ENCODE measurements at places on chromosomes 6 and 20. TPM values are rescaled to one million over a fixed set of nuclear protein-coding genes. Genes with fewer than 3 reads are reported as not detected.

DNA sequence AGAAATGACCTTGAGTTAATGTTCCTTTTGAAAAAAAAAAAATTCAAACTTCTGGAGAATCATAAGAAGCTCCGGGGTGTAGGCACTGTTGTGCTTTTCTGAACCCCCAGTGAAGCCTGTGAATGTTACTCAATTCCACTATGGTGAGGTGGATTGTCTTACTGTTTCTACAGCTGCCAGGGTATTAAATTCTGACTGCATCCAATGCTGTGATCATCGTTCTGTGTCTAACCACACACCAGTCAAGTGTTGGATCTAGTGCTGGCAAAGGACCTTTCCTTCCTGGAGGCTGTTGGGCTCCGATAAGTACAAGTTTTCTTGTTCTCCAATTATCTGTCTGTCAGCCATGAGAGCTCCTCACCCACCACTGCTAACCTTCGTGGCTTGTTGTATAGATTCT is 162.0 kb upstream of the EPHA7 start:
- no peak for DNase-seq

DNA sequence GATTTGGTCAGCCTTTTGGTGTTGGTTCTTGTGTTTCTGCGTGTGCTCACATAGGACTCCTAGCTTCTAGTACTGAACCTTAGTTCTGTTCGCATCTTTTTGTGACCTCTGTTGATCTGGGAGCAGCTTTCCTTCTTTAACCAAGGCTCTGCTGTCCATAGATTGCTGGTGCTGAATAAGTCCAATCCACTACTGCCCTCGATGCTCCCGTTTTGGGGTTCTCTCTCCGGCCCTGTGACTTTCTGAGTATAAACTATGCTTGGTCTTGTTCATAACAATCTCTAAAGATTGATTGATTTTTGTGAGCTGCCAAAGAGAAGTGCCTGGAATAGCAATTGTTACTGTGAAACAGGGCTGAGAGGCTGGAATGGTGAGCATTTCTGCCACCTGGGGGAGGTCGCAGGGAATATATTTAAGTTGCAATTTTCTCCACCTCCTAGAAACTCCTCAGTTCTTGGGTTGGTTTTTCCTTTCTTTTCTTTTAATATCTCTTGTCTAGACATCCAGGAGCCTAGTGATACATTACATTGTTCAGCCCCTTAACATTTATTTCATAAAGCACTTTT is 422.9 kb upstream of the CHD6 start:
- no peak for DNase-seq

GRCh38 chr6:43376551-43376981 is 7.1 kb upstream of the ZNF318 start:
- no peak for DNase-seq

DNA sequence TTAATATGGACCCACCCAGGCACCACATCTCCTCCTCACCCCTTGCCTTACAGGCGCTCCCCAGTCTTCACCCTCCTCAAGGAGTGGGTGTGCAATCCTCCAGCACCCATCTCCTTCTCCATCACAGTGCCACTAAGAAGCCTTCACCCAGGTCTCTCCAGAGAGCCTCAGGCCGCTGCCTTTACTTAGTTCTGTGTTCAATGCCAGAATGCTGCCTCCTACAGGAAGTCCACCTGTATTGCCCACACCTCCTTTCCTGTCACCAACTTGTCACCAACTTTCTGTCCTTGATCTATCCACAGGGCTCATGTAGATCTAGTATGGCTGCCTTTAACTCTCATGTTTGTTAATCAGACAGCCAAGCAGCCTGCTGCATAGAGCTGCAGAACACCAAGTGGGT is 586 bp upstream of the LST1 start:
- DNase-seq: peak; percentile 66

GRCh38 chr20:48732081-48732829 is 95.5 kb downstream of the PREX1 start:
- DNase-seq: no peak

- DNase-seq: no peak
Observed at GRCh38 chr20:16955462-16955861, 207.3 kb downstream of the OTOR start.

DNA sequence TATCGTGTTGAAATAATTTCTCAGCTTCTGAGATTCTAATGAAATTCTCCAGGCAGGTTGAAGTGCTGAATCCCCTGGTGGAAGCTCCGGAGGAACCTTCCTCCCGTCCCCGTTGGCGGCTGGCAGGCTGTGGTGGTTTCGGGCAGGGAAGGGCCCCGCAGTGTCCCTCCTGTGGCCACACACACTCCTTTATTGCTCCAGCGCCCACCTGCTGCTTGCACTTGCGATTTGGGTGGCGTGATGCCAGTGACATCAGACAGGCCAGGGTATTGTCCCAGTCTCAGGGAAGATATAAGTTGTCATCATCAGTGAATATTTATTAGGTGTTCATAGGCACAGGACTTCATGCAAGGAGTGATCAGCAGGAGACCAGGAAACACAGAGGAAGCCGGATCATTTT is 530.4 kb downstream of the QKI start:
- no peak for DNase-seq

GRCh38 chr6:14217728-14218518 is 100.4 kb downstream of the CD83 start:
- no peak for DNase-seq

DNA sequence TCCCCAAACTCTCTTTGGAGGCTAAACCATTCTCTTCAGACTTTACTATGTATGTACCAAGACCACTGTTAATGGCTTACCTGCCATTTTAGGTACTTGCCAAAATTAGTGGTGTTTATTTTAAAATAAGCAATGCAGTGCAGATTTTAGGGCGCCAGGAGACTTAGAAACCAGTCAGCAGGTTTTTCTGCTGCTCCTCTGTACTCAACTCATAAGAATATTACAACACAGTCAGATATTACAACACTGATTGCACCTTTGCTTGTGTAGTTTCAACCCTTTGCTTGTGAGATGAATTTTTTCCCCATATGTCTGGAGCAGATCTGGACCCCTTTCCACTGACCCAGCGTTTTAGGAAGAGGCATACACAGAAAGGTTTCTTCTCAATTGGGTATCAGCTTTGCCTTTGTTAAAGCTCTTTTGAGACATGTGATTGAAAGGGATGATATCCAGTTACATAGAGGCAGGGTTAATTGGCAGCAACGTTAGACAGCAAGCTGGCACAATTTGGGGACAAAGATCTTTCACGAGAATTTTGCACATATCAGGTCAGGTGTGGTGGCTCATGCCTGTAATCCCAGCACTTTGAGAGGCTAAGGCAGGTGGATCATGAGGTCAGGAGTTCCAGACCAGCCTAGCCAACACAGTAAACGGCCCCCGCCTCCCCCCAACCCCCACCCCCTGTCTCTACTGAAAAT is 6.2 kb downstream of the TTPAL start:
- no peak for DNase-seq

DNA sequence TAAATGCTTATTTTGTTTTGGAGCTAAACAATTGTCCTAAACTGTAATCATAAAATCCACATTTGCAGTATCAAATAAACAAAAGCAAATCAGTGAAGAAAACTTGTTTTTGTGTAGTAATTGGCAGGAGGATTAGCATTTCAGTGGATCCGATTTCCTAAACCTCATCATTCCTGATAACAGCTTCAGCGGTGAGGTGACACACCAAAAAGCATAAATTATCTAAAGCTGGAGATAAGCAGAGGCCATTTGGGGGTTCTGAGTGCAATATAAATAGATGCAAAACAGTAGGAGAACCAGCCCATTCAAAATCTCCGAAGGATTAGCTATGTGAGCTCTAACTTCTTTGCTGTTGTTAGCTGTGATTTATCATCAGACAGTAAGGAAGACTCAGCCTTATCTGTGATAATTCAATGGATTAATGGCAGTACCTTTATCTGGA is 235.8 kb downstream of the EPHA7 start:
- DNase-seq: no peak

DNA sequence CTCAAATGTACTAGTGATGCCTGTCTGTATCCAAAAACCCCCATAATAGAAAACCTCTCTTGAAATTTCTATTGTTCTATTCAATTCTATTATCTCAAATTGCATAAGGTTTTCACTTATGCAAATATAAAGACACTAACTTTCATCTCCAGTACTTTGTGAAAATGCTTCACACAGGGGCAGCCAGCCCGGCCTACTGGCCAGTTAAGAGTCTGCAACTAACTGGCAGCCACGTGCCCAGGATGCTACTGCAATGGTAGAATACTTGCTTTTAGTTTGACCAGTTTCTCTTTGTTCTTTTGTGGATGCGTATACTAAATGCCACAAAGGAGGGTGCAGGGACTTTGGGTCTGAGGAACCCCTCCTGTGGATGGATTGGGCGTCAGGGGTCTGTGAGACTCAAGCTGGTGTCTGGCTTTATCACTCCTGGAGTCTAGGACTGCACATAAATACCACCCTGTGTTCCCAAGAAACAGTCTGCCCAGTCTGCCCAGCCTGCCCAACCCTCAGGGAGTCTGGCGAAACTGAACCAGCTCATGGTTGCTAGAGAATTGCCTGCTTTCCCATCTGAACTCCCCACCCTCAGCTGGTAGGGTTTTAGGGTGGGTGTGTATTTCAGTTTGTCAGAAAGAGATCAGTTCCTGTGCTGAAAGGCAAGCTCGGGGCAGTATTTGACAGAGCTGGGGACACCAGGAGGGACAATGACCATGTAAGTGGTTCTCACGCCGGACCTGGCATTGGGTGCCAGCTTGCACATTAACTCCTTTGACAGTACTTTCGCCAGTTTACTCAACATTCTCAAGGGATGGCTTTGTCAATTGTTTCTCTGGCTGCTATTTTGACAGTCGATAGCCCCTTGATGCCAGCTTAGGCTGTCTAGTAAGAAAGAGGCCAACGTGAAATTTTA is 558.2 kb upstream of the JAG1 start:
- DNase-seq: no peak

DNA sequence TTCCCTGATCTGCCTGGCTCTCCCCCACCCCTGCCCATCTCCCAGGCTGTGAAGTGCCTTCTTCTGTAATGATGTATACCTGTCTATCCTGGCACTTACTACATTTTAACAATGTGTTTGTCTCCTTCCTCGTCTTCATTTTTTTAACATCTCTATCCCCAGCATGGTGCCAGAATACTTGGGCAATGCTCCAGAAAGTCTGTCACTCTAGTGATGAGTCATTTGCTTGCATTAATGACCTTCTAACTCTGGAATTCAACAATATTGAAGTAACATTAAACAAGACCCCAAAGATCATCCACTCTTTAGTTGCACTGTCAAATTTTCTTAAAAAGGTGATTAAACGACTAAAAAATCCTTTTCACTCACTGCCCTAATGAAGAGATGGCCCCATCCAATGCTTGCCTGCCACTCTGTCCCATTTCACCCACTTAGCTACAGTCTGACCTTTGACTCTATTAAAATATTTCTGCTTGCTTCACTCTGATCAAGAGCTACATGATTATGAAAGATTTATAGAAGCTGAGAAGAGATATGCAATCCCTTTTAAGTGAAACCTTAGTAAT is 7.7 kb upstream of the KLHL31 start:
- no peak for DNase-seq

GRCh38 chr20:9227896-9228615 is 159.2 kb downstream of the PLCB4 start:
- no peak for DNase-seq

GRCh38 chr6:733431-734219 is 40.7 kb upstream of the EXOC2 start:
- DNase-seq: no peak

GRCh38 chr6:40997234-40997957 is 41.6 kb downstream of the UNC5CL start:
- no peak for DNase-seq

DNA sequence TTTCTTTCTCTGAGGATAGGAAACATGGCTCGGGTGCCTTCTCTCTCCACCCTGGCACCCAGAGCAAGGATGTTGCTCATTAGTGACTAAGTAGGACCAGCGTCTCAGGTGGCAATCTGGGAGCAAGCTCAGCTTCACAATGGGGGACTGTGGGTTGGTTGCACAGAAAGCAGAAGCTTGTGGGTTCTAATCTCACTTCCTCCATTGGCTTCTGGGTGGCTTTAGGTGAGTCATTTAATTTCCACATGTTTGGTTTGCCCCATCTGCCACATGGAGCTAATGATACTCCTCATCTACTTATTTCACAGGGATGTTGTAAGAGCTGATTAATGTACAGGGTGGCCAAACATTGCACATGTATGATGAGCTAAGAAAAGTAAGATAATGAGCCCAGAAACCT is 54.8 kb upstream of the AKIRIN2 start:
- DNase-seq: no peak

DNA sequence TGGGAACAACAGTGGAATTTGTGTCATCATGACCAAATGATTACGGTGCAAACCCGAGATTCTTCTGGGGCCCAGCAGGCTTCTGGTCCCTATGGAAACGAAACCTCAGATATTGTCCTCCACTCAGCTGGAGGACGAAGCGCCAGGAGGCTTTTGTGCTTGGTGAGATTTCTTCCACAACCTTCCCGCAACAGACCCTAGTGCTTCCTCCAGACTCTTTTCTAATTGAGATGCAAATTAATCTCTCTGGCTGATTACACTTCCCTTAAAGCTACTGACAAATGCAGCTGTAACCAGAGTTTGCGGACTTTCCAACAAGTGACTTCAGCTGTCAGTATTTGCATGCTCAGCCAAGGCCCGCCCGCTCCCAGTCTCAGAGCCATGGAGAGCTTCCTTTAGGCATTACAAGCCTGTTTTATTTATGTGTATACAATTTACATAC is 96.0 kb downstream of the INSM1 start:
- no peak for DNase-seq

GRCh38 chr6:161303628-161304340 is 29.9 kb upstream of the AGPAT4 start:
- no peak for DNase-seq

- DNase-seq: no peak
Observed at GRCh38 chr6:126374372-126374771, 34.5 kb downstream of the CENPW start.

Gene TRIM40
- polyA plus RNA-seq: not detected

Gene FGD2
- 0.21 TPM for polyA plus RNA-seq

Gene MYBL2
- polyA plus RNA-seq: 1.6 TPM

Gene DAAM2
- polyA plus RNA-seq: not detected

Gene HLA-DQA2
- 1.5 TPM for polyA plus RNA-seq

Measured in CD4-positive, CD25-positive, alpha-beta regulatory T cell (primary cell).